ENCODE measurements at places on chromosomes 6 and 20.

- DNase-seq, result no peak
These were observed 115.0 kb downstream of the TAF4 start for GRCh38 chr20:61950641-61951071.

DNA sequence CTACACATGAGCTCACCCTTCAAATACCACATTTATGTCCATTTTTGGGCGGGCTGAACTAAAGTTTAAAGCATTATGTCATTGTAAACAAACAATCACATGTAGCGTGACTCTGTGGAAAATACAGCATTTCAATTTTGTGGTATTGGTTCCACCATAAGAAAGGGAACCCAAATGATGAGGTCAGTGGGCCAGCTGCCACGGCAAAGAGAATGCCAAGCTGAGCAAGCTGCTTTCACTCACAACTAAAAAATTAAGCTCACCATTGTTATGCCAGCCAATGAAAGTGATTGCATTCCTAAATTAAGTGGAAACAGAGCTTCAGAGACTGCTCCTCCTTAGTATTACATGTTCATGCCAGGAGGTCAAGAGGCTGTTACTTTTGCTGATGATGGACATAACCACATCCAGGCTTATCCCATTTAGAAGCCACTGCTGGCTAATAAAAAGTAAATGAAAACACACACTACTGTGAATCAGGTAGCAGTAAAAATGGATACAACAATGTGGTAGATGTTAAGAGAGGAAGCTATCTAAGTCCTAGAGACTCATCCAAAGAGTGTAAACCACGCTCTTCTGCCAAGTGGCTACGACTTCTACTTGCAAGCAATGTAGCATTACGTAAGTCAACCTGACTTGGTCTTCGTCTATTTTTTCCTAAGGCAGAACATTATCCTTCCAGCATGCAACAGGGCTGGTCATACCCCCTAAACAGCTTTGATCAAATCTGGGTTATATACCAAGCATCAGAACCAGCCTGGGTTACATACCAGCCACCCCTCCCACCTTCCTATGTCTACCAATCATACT lies 164.8 kb downstream of the BACH2 start:
- peak; percentile 59 for DNase-seq

DNA sequence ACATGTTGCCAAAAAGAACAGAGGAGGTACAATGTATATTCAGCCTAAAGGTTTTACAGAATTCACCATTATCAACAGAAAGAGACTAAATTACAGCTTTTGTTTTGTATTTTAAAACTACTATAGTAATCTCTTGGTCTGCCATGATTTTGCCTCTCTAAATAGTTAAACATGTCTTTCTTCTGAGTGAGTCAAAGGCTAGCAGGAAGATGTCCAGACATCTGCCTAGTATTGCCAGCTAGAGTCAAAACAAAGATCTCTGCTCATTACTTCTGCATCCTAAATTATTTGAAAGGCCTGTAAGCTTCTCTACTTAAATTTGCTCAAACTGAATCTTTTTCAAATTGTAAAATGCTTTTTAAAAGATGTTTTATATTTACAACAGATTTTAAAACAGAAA lies 8.8 kb downstream of the ASF1A start:
- DNase-seq, result no peak

GRCh38 chr6:99602520-99603420 lies 3.9 kb upstream of the PRDM13 start:
- no peak for DNase-seq

- DNase-seq, result no peak
These were observed 7.7 kb downstream of the DNAH8 start for GRCh38 chr6:38722727-38723334.

GRCh38 chr6:75044846-75045245 lies 161.0 kb downstream of the COL12A1 start:
- DNase-seq, result no peak

DNA sequence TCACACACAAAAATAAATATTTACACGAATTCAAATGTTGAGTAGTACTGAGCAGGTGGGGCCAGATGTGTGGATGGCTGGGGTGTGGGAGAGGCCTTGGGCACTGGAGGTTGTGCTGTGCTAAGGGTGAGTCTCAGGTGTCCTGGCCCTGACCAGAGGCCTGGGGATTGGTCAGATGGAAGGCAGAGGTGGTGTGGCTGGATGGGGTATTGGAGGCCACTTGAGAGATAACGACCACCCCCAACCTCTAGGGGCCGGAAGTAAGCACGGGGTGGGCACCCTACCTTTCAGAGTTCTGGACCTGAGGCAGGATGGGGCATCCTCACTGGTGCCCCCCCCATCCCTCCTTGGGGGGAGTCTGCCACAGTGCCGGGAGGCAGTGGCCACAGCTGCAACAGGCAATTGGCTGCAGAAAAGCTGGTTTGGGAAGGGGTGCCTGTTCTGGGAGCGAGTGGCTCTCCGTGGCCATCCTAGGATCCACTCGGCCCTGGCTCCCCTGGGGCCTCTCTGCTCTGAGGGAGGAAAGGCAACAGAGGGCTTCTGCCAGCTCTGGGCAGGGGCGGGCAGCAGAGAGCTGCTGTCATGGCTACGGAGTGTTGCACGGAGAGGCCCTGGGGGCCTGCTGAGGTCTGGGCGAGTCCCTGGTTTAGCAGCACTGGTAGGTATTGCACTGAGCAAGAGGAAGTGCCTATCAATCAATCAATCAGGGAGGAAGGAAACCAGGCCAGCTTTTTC lies 87.6 kb downstream of the ASXL1 start:
- DNase-seq, result no peak

GRCh38 chr6:160930547-160931377 lies 60.8 kb upstream of the MAP3K4 start:
- DNase-seq, result peak; percentile 63

- no peak for DNase-seq
These were observed 16.7 kb upstream of the BLCAP start for GRCh38 chr20:37544386-37544785.

- DNase-seq, result no peak
These were observed 859.8 kb downstream of the MAFB start for GRCh38 chr20:39829256-39829655.

All from globus pallidus (tissue), 1 donor.